ENCODE measurements at places on chromosomes 2 and 18. TPM values are rescaled to one million over a fixed set of nuclear protein-coding genes. Genes with fewer than 3 reads are reported as not detected.

The LCT gene
- total RNA-seq = not detected

The CNGA3 gene
- total RNA-seq = not detected

The ZSWIM2 gene
- total RNA-seq = not detected

The CCDC68 gene
- total RNA-seq = 15.8 TPM

The CELF4 gene
- total RNA-seq = not detected

The CCNYL1 gene
- 12.3 TPM for total RNA-seq

DNA sequence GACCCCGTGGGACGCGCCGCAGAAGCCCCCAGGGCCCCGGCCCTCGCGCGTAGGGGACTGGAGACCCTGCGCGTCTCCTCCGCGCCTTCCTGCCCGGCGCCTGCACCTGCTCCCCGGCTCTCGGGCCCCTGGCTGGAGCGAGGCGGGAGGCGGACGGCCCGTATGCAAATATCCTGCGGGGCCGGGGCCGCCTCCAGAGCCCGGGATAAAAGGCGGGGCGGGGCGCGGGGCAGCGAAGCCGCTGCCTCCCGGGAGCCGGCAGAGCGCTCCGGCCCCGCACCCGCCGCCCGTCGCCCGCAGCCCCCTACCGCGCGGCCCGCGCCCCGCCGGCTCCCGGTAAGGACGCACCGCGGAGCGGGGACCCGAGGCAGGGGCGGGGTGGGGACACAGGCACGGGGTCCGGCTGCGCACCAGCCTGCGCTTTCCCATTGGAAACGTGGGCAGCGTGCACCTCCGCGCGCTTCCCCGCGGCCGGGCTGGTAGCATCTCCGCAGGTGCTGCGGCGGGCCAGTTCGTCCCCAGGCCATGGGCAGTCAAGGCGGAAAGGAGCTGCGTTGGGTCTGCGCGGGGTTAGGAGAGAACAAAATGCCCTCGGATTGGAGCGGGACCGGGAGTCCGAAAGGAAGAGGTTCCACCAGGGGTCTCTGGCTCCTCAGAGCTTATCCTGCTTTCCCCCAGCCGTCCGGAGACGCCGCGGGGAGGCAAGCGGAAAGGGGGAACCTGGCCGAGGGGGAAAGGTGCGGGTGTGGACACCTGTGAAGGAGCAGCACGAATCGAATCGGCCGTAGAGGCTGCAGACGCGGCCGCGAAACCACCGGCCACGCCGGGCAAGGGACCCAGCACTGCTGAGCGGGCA lies at the start of gene ATP6V1C2:
ATP6V1C2 (plus strand) TSS at position 235 of the 856 bp plus-strand sequence. CDS start 1,220 bp downstream, outside the sequence.
- no peaks in the 10 kb centered on the region for H3K27me3 ChIP-seq
- peaks cover 13% of the 10 kb centered on the region for H3K4me1 ChIP-seq
- H3K36me3 ChIP-seq = no peaks in the 10 kb centered on the region
- no peak for DNase-seq
- H3K4me3 ChIP-seq = peak within 1 kb of the TSS; percentile 74

DNA sequence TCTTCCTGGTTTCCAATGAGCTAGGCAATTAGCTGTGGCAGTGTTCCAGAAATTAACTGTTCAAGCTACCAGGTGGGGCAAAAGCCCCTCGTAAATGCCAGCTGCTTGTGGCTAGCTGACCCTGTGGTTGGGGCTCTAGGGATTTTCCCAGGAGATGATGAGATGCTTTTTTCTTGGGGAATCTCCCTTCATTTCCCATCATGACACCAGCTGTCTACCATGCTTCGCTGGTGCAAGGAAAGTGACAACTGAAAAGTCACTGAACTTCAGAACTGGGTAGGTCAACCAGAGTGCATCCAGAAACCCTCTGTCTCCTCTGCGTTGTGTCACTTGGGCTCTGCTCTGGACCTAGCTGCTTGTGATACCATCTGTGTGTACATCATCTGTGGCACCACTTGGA lies 386.5 kb upstream of the DCC start:
- no peak overlapping the region for H3K4me3 ChIP-seq
- no peak overlapping the region for H3K27ac ChIP-seq
- H3K27me3 ChIP-seq = no peaks in the 10 kb centered on the region
- H3K4me1 ChIP-seq = no peaks in the 10 kb centered on the region

GRCh38 chr2:190947141-190947540 lies 66.5 kb downstream of the GLS start:
- H3K27me3 ChIP-seq = no peaks in the 10 kb centered on the region
- H3K4me3 ChIP-seq = peak overlapping the region; percentile 35
- H3K36me3 ChIP-seq = no peaks in the 10 kb centered on the region

- H3K4me3 ChIP-seq = no peak overlapping the region
- no peak for DNase-seq
- no peak overlapping the region for H3K27ac ChIP-seq
- no peaks in the 10 kb centered on the region for H3K27me3 ChIP-seq
- H3K4me1 ChIP-seq = no peaks in the 10 kb centered on the region
These were observed 1579.0 kb upstream of the NXPH2 start for GRCh38 chr2:140359056-140359771.

DNA sequence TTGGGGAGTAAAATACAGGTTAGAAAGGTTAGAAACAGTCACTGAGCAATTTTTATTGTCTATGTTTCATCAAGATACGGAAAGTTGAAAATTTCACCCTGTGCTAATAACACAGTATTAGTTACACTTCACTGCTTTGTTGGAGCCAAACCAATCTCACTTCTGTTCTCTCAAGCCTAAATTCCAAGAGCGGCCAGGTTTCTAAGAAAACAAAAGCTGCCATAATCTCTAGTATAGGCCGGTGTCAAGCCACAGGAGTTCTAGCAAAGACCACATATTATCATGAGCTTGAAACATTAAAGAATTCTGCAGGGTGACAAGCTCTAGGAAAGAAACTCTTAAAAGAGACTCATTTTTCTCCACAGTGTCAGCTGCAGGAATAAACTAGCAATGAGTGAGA lies 128.7 kb downstream of the TXNL1 start:
- H3K4me3 ChIP-seq = no peak overlapping the region
- H3K4me1 ChIP-seq = no peaks in the 10 kb centered on the region
- H3K27ac ChIP-seq = no peak overlapping the region
- DNase-seq = no peak
- H3K27me3 ChIP-seq = no peaks in the 10 kb centered on the region

DNA sequence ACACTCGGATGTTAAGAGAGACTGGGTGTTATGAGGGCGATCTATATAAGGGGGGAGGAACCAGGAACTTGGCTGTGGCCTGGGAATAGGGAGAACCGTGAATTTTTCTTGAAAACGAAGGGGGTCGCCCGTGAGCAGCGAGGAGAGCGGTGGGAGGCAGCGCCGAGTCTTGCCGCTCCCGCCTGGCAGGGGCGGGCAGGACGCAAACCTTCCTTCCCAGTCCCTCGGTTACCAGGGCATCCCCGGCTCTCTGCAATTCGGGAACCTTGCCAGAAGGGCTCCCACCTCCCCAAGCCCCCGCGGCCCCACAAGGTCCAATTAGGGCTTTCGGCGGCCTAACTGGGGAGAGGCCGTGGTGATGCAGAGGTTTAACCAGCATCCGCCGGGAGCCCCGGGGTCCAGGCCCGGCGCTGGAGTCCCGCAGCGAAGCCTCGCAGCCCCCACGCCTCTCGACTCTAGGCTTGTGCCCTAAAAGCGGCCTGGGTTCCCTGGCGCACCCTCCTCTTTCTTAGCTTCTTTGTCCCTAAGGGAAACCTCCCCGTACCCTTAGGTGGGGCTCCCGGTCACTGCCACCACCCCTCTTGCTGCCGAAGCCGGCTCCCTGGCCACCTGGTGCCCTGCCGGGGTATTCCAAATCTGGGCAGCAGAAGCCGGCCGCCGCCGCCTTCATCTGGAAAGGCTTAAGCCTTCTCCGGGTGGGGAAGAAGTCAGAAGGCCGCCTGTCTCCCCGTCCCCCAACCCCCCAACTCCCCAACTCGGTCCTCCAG lies 680 bp upstream of the FHOD3 start:
- H3K4me1 ChIP-seq = peaks cover 2% of the 10 kb centered on the region
- H3K36me3 ChIP-seq = no peaks in the 10 kb centered on the region
- H3K27me3 ChIP-seq = no peaks in the 10 kb centered on the region
- no peak for DNase-seq
- peak overlapping the region; percentile 77 for H3K27ac ChIP-seq

DNA sequence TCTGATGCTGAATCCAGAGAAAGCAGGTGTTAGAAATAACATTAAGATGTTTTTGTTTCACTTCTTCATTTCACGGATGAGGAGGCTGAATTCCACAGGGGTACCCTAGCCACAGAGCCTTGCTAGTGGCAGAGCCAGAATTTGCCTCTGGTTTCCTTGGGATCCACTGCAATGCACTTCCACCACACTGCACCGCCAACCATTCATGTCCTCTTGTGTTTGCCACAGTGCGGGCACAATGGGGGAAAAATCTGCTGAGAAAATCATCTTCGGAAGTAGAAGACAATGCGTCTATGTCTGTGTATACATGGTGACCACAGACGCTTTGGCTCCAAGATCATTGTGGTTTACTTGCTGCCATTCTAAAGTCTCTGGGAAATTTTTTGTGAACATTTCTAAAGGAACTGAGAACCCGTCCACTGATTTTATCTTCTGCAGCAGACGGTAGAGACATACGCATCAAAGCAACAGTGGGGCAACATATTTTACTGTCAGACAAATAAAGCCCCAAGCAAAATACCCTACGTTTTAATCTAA lies 14.9 kb downstream of the ICOS start:
- no peak overlapping the region for H3K4me3 ChIP-seq
- H3K27ac ChIP-seq = no peak overlapping the region
- no peaks in the 10 kb centered on the region for H3K36me3 ChIP-seq
- peaks cover 4% of the 10 kb centered on the region for H3K4me1 ChIP-seq
- no peak for DNase-seq

DNA sequence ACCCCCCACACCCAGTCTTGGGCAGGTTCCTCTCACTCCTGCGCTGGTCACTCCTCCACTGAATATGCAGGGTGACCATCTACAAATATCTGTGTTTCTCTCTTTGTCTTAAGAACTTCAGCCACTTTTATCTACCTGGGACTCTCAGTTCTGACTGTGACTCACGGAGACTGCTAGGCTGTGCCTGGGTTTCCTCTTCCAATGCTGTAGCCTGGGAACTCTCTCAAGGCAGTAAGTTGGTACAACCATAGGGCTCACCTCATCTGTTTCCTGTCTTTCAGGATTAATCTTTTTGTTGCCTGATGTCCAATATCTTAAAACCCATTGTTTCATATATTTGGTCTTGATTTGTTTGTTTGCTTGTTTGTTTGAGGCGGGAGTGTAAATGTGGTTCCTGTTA lies 47.2 kb upstream of the ZNF396 start:
- DNase-seq = no peak
- H3K4me3 ChIP-seq = no peak overlapping the region
- H3K27ac ChIP-seq = no peak overlapping the region

GRCh38 chr2:241772063-241772499 lies 4.5 kb upstream of the GAL3ST2 start:
- H3K36me3 ChIP-seq = no peaks in the 10 kb centered on the region
- no peaks in the 10 kb centered on the region for H3K4me1 ChIP-seq
- no peak overlapping the region for H3K27ac ChIP-seq

GRCh38 chr2:239157771-239158170 lies 243.0 kb downstream of the HDAC4 start:
- no peaks in the 10 kb centered on the region for H3K27me3 ChIP-seq
- no peak overlapping the region for H3K4me3 ChIP-seq

DNA sequence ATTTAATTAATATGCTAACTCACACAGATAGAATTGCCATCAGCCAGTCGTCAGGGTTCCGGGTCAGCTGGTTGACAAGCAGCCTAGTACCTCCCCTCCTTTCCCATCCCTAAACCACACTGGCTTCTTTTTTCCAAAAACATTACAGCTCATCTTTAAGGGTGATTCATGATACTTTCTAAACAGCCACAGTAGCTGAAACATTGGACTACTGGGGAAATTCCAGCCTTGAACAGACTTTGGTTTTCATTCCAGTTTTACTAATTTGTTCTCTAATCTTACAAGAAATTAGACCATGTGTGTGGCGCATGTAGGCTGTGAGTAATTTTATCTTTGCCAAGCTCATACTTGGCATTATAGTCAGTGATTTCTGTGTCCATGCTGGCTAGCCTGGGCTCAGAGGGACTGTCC lies 110.8 kb downstream of the FMNL2 start:
- peak overlapping the region; percentile 50 for H3K27ac ChIP-seq
- H3K27me3 ChIP-seq = no peaks in the 10 kb centered on the region
- no peaks in the 10 kb centered on the region for H3K36me3 ChIP-seq

DNA sequence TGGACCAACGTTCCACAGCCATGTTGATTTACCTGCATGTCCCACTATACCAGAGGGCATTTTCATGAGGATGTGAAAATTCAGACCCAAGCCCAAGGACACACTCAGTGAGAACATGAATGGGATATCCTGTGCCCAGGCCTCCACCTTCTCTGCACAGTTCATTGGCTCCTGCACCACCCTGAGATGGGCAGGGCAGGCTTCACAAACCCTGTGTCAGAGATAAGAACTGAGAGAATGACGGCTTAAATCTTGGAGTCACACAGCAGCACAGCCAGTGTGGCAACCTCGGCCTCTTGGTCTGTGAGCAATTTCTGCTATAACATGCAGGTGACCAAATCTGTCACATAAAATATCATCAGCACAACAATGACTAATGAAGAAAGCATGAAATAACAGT lies 71.9 kb downstream of the UXS1 start:
- peaks cover 16% of the 10 kb centered on the region for H3K36me3 ChIP-seq
- DNase-seq = no peak
- H3K4me1 ChIP-seq = no peaks in the 10 kb centered on the region
- no peak overlapping the region for H3K27ac ChIP-seq
- no peaks in the 10 kb centered on the region for H3K27me3 ChIP-seq

DNA sequence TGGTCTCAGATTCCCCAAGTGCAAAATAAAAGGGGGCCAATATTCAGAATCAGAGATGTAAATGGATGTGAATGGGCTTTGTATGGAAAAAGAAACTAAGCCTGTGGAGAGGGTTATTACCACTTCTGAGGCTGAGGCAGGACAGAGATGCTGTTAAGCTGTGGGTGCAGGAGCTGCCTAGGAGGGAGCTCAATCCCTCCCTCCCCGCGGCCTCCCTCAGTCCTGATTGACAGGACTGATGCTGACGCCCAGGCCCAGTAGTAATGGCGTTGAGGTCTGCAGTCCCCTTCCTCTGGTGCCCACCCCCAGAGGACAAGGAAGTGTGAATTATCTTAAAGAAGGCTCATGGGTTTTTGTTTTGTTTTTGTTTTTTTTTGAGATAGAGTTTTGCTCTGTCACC lies 40.4 kb downstream of the PSD4 start:
- H3K27me3 ChIP-seq = no peaks in the 10 kb centered on the region
- DNase-seq = no peak
- H3K27ac ChIP-seq = no peak overlapping the region
- no peak overlapping the region for H3K4me3 ChIP-seq

GRCh38 chr2:6965071-6965795 lies 48.0 kb downstream of the RNF144A start:
- H3K27ac ChIP-seq = no peak overlapping the region
- H3K4me1 ChIP-seq = peaks cover 9% of the 10 kb centered on the region
- H3K36me3 ChIP-seq = peaks cover 3% of the 10 kb centered on the region
- H3K4me3 ChIP-seq = no peak overlapping the region
- no peaks in the 10 kb centered on the region for H3K27me3 ChIP-seq
- DNase-seq = no peak

Data from ascending aorta (tissue), 2 donors.